ENCODE measurements at places on chromosomes 3 and 15. TPM values are rescaled to one million over a fixed set of nuclear protein-coding genes. Genes with fewer than 3 reads are reported as not detected.

Gene GUCA1C
- 1.1 TPM for polyA plus RNA-seq

Gene CXCR6
- polyA plus RNA-seq, result 2.1 TPM

Gene WDR49
- 0.83 TPM for polyA plus RNA-seq

Gene DLL4
- polyA plus RNA-seq, result 2.0 TPM

Gene ST8SIA2
- 0.24 TPM for polyA plus RNA-seq

Gene CAMK2N2
- polyA plus RNA-seq, result 0.40 TPM

Gene ZPLD1
- 0.44 TPM for polyA plus RNA-seq

- H3K36me3 ChIP-seq, result no peaks in the 10 kb centered on the region
- no peak overlapping the region for H3K4me3 ChIP-seq
- H3K4me1 ChIP-seq, result peaks cover 3% of the 10 kb centered on the region
These were observed 9.2 kb downstream of the PLIN1 start for GRCh38 chr15:89669941-89670340.

- no peak overlapping the region for H3K27ac ChIP-seq
- H3K4me1 ChIP-seq, result no peaks in the 10 kb centered on the region
- no peaks in the 10 kb centered on the region for H3K27me3 ChIP-seq
- H3K4me3 ChIP-seq, result no peak overlapping the region
- H3K36me3 ChIP-seq, result no peaks in the 10 kb centered on the region
These were observed 47.4 kb downstream of the CLSTN2 start for GRCh38 chr3:139982404-139982803.

DNA sequence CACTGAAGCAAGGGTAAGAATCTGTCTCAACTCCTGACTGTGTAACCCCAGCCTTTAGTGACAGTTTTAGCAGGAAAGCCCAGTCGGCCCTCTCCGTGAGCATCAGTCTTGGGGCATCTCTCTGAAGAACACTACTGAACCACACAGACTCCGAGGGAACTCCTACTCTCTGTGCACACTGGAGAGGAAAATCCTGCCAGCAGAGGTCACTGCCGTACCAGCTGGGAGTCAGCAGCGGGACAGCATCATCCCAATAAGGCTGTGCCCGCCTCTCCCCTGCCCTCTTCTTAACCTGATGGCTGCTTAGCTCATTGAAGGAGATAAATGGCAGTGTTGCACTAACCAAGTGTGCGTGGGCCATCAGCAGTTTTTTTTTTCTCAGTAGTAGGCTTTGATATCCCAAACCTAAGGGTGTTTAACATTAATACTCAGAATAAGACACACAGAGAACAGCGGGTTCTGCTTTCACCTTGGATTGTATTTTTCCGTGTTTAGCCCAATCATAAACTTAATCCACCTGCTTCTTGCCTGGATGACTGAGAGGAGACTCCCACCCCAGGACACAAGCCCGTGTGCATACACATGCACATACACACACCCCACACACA is 26.6 kb upstream of the RASA2 start:
- no peaks in the 10 kb centered on the region for H3K27me3 ChIP-seq
- no peaks in the 10 kb centered on the region for H3K36me3 ChIP-seq
- no peaks in the 10 kb centered on the region for H3K4me1 ChIP-seq
- no peak overlapping the region for H3K27ac ChIP-seq
- peak; percentile 92 for DNase-seq

DNA sequence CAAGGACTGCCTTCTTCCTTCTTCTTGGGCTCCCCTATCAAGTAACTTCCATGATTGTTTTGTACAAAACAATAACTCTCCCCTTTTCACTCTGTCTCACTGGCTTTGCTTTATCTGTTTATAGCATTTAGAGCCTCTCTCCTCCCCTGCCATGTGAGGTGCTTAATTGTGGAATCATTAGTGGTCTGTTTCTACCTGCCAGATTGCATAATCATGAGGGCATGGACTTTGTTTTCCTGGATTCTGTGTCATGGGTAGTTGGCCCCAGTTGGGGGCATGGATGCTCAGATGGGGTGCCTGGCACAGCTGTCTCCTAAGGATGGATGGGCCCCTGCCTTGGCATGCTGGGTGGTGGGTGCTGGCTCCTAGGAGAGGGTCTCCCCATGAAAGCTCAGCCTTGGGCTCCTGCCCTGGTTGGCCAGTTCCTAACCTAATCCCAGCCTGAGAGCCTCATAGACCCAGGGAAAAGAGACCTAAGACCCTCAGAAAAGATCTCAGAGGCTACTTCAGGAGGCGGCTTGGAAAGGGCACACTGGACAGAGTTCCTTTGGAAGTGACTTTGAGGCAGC is 8.0 kb upstream of the CTXND1 start:
- no peak overlapping the region for H3K4me3 ChIP-seq
- no peaks in the 10 kb centered on the region for H3K36me3 ChIP-seq
- no peaks in the 10 kb centered on the region for H3K4me1 ChIP-seq

GRCh38 chr3:72231439-72232196 is 446.7 kb upstream of the PROK2 start:
- DNase-seq, result peak; percentile 86
- no peaks in the 10 kb centered on the region for H3K36me3 ChIP-seq
- no peak overlapping the region for H3K4me3 ChIP-seq
- peaks cover 39% of the 10 kb centered on the region for H3K4me1 ChIP-seq

GRCh38 chr3:128625409-128625945 is 25.1 kb downstream of the RPN1 start:
- H3K4me1 ChIP-seq, result no peaks in the 10 kb centered on the region
- no peaks in the 10 kb centered on the region for H3K27me3 ChIP-seq

DNA sequence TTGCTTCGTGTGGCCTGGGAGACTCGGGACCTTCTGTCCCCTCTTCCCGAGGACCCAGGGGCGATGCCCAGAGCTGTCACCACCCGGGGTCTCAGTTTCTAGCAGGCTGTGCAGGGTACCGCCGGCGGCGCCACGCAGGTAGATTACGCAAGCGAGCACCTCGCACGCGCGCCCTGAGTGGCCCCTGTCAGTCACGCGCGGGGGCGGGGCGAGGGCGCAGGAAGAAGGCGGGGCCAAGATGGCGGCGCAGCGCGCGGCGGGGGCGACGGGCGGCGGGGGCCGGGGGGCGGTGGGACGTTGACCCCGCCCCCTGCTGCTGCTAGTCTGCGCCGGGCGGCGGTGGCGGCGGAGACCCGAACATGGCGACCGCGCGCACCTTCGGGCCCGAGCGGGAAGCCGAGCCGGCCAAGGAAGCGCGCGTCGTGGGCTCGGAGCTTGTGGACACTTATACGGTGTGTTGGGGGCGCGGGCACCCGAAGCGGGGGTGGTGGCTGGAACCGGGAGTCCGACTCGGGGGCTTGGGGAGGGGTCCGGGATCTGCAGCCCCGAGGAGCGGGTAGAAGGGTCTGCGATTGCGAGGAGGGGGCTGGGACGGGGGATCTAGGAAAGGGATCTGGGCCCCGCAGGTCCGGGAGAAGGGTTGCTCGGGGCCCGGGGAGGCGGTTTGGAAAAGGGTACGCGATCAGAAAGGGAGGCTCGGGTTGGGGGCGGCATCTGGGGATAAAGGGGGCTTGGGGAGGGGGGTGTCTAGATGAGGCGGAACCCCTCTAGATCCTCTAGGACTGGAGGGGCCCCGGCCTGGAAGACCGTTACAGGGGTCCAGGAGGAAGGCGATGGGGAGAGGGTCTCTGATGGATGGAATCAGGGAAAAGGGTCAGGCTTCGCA is at the start of gene NISCH:
NISCH (plus strand) TSS at position 322 of the 886 bp plus-strand sequence; CDS start at position 360, 38 bp downstream.
- H3K4me3 ChIP-seq, result peak within 1 kb of the TSS; percentile 97
- no peaks in the 10 kb centered on the region for H3K27me3 ChIP-seq
- peaks cover 26% of the 10 kb centered on the region for H3K4me1 ChIP-seq
- H3K27ac ChIP-seq, result peak within 1 kb of the TSS; percentile 96
- H3K36me3 ChIP-seq, result no peaks in the 10 kb centered on the region

DNA sequence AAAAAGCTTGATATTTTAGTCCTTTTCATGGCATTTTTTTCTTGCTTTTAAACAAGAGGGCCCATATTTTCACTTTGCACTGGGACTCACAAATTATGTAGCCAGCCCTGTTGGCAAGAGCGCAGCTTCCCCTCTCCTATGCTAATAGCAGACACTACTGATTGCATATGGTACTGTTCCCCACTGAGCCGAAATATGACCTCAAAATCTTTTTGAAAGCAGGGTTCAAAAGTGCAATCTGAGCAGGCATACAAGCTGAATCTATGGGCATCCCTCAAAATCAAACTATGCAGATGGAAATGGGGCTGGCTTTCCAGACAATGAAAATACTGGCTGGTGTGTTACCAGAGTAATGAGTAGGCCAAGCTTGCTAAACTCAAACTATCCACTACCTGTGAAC is 225.2 kb upstream of the SETMAR start:
- H3K27ac ChIP-seq, result no peak overlapping the region
- H3K36me3 ChIP-seq, result no peaks in the 10 kb centered on the region
- H3K4me3 ChIP-seq, result no peak overlapping the region
- H3K4me1 ChIP-seq, result no peaks in the 10 kb centered on the region
- no peak for DNase-seq

DNA sequence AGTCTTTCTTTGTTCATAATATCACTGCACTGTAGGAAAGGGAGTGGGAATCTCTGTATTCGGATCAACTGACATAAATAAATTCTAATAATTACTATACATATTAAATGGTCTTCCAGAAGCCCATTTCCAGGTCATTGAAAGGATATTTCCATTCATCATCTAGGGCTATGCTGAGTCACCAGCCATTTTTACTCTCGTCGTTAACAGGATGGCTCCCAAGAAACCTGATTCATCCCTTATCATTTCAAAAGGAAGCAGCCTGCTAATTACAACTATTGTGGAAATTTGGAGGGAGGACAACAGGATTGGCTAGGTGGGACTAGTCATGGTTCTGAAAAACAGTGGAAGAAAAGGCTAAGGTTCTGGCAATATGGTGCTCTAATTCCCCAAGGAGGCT is 13.6 kb downstream of the GMNC start:
- DNase-seq, result no peak
- no peaks in the 10 kb centered on the region for H3K36me3 ChIP-seq
- H3K4me1 ChIP-seq, result no peaks in the 10 kb centered on the region
- no peaks in the 10 kb centered on the region for H3K27me3 ChIP-seq

- DNase-seq, result no peak
- no peak overlapping the region for H3K27ac ChIP-seq
- H3K27me3 ChIP-seq, result no peaks in the 10 kb centered on the region
- H3K4me1 ChIP-seq, result no peaks in the 10 kb centered on the region
- H3K36me3 ChIP-seq, result no peaks in the 10 kb centered on the region
- H3K4me3 ChIP-seq, result no peak overlapping the region
These were observed 173.5 kb downstream of the LPP start for GRCh38 chr3:188327433-188327832.

- no peaks in the 10 kb centered on the region for H3K36me3 ChIP-seq
- H3K4me1 ChIP-seq, result no peaks in the 10 kb centered on the region
- H3K27me3 ChIP-seq, result no peaks in the 10 kb centered on the region
- H3K4me3 ChIP-seq, result no peak overlapping the region
These were observed 16.8 kb downstream of the RPUSD3 start for GRCh38 chr3:9826815-9827573.

DNA sequence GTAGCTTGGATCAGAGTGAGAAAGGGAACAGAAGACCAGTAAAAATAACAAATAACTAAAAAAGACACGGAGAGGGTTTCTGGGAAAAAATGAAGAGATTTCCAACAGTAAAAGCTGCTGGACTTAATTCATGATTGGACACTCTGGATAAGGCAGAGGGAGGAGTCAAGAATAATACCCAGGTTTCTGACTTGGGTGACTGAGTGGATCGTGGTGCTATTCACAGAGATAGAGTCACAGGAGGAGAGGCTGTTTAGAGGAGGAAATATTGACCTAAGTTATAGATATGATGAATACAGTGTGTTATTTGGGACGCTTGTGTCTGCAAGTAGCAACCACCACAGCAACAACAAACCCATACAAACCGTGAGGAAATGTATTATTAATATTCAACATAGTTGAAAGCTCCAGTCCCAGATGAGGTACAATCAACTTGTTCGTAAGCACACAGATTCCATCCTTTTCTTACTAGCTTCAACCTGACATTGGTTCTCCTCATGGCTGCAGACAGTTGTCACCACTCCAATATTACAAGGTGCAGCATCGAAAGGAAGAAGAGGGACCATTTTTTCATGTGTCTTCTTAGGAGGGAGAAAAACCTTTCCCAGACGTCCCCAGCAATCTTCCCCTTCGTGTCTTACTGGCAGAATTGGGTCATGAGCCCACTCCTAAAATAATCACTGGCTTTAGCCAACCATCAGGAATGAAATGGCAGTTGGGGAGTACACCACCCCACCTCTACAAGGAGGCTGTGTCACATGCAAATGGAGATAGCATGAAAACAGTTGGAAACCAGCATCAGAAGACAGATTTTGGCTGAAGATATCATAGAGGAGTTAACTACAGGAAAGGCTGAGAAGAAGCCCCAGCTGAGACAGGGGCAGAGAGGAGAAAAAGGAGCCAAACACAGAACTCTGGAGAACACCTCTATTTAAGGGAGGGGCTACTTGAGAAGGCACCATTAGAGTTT is 387.8 kb downstream of the SHQ1 start:
- H3K4me1 ChIP-seq, result no peaks in the 10 kb centered on the region
- no peaks in the 10 kb centered on the region for H3K36me3 ChIP-seq
- H3K27me3 ChIP-seq, result no peaks in the 10 kb centered on the region
- H3K27ac ChIP-seq, result no peak overlapping the region
- H3K4me3 ChIP-seq, result no peak overlapping the region

DNA sequence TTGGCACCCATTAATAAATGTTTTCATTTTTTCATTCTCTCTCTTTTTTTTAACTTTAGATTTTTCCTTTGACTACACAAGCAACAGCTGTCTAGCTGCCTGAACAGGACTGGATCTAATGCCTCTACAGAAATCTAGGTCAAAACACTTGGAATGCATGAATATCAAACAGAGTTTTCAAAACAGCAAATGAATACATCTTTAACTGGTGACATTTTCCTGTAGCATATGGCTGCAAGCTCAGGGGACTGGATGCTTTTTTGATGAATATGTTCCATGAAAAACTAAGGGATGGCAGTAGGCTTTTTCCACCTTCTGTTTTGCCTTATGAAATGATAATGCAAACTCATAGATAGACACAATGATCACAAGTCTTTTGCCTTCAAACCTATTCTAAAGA is 661.7 kb downstream of the MCTP2 start:
- no peak overlapping the region for H3K27ac ChIP-seq
- no peaks in the 10 kb centered on the region for H3K4me1 ChIP-seq
- H3K27me3 ChIP-seq, result no peaks in the 10 kb centered on the region
- H3K4me3 ChIP-seq, result no peak overlapping the region
- H3K36me3 ChIP-seq, result no peaks in the 10 kb centered on the region

GRCh38 chr3:89571707-89572106 is 464.3 kb downstream of the EPHA3 start:
- no peaks in the 10 kb centered on the region for H3K36me3 ChIP-seq
- DNase-seq, result no peak
- H3K27me3 ChIP-seq, result no peaks in the 10 kb centered on the region
- H3K4me3 ChIP-seq, result no peak overlapping the region
- no peak overlapping the region for H3K27ac ChIP-seq

Measured in testis (tissue), 5 donors.